ENCODE measurements at places on chromosomes 6 and 20.
A peak's percentile ranks its signal among the peaks of the same experiment; 100 is the strongest.

- H3K27me3 ChIP-seq = no peaks in the 10 kb centered on the region
- H3K27ac ChIP-seq = no peak overlapping the region
- no peak overlapping the region for H3K4me3 ChIP-seq
- H3K36me3 ChIP-seq = no peaks in the 10 kb centered on the region
Observed at GRCh38 chr6:54361188-54361587, 52.9 kb downstream of the TINAG start.

GRCh38 chr6:87897663-87898062 is 150.0 kb upstream of the SPACA1 start:
- no peaks in the 10 kb centered on the region for H3K4me1 ChIP-seq
- H3K27me3 ChIP-seq = no peaks in the 10 kb centered on the region
- no peak overlapping the region for H3K27ac ChIP-seq
- no peak for DNase-seq
- no peaks in the 10 kb centered on the region for H3K36me3 ChIP-seq

DNA sequence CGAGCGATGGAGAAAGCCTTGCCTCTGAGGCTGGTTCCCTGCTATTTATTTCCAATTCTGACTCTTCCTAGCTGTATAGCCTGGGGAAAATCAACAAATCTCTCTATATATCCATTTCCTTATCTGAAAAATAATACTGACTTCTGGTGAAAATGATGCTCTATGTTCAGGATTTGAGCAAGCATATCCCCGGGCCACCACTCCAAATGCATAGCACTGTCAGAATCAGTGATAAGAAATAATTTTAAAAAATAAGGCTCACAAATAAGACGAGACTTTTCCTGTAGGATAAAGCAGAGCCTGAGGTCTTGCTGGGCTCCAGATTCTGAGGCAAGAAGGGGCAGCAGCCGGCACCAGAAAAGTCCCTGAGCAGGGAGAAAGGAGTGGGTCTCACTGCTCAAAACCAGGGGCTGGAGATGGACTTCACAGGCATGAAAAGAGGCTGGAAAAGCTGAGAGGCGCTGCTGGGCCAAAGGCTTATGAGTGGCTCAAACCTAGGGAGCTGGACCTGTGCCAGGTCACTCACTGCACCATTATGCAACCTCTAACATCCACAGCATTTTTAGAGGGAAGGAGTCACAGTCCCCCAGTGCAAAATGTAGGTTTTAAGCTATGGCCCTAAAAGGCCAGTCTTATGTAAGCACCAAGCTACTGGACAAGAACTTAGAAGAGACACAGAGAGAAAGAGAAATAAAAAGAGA is 48.1 kb upstream of the SLC17A4 start:
- DNase-seq = peak; percentile 14
- H3K27ac ChIP-seq = no peak overlapping the region
- H3K27me3 ChIP-seq = no peaks in the 10 kb centered on the region
- H3K4me1 ChIP-seq = no peaks in the 10 kb centered on the region

- no peaks in the 10 kb centered on the region for H3K36me3 ChIP-seq
- no peak overlapping the region for H3K27ac ChIP-seq
- peaks cover 5% of the 10 kb centered on the region for H3K4me1 ChIP-seq
- DNase-seq = no peak
- H3K27me3 ChIP-seq = peaks cover 4% of the 10 kb centered on the region
Observed at GRCh38 chr20:43137160-43137559, 52.5 kb downstream of the PTPRT start.

DNA sequence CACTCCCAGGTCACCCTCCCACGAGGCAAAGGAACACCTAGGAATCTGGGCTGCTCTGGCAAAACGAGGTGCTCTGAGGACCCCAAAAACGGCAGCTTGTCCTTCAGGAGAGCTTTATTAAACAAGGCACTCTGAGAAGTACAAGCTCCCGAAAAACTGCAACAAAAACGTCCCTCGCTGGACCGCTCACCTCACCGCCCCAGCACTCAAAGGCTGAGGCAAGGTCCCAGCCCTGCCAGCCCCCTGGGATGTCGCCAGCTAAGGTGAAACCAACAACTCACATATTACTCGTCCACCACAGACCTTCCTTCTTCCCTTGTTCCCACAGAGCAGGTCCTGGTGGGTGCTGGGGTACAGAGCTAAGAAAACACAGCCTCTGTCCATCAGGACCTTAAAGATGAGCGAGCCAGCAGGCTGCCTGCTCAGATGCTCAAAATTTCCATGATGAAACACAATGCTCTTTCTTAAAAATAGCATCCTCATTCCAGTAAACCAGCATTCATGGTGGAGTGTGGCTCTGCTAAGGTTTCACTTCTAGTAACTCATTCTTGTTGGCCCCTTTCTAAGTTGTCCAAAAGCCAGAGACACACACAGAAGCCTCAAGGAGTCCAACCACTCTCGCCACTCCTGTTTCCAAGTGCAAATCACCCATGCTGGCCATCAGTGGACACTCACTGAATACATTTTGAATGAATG is 35.9 kb downstream of the ATP9A start:
- H3K4me1 ChIP-seq = no peaks in the 10 kb centered on the region
- H3K27me3 ChIP-seq = peaks cover 5% of the 10 kb centered on the region
- no peak overlapping the region for H3K27ac ChIP-seq
- DNase-seq = no peak
- no peaks in the 10 kb centered on the region for H3K36me3 ChIP-seq

DNA sequence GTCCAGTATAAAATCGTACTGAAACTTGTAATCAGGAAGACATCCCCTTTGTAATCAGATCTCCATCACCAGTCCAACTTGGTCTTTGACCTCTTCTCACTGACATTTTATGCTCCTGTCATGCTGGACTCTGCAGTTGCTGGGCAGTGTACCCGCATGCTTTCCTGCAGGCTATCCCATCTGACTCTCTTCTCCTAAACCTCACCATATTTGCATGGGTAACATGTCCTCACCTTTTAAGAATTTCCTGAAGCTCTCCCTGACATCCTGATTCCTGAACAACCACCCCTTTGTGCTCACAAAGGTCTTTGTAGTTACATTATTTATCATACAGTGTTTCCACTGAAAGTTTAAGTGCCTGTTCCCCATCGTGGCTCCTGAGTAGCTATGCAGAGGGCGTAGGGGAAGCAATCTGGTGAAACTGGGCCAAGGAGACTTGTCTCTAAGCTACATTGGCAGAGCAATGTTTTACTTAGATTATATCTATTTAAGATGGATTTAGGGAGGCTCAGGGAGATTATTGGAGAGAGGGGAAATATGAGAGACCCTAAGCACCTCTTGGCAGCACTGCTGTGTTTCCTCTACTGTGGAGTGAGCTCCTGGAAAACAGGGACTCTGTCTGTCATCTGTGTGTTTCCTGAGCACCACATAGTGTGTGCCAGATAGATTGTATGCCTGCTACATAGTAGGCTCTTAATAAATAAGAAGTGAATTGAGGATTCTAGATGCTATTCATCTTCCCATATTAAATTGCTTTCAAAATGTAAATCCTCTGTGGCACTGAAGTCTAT is 124.0 kb downstream of the LAMA2 start:
- H3K36me3 ChIP-seq = no peaks in the 10 kb centered on the region
- peak overlapping the region; percentile 5 for H3K4me3 ChIP-seq
- peaks cover 32% of the 10 kb centered on the region for H3K4me1 ChIP-seq
- DNase-seq = peak; percentile 80
- H3K27ac ChIP-seq = peak overlapping the region; percentile 32
- no peaks in the 10 kb centered on the region for H3K27me3 ChIP-seq

- H3K4me1 ChIP-seq = no peaks in the 10 kb centered on the region
- H3K27ac ChIP-seq = no peak overlapping the region
- peaks cover 43% of the 10 kb centered on the region for H3K27me3 ChIP-seq
- no peak for DNase-seq
- H3K4me3 ChIP-seq = no peak overlapping the region
- H3K36me3 ChIP-seq = no peaks in the 10 kb centered on the region
Observed at GRCh38 chr20:60144404-60144803, 186.2 kb downstream of the CDH26 start.

- H3K27me3 ChIP-seq = no peaks in the 10 kb centered on the region
- peaks cover 25% of the 10 kb centered on the region for H3K4me1 ChIP-seq
- peak overlapping the region; percentile 37 for H3K27ac ChIP-seq
- peak; percentile 60 for DNase-seq
- H3K4me3 ChIP-seq = no peak overlapping the region
- no peaks in the 10 kb centered on the region for H3K36me3 ChIP-seq
Observed at GRCh38 chr20:17558154-17558940, 11.5 kb upstream of the DSTN start.

DNA sequence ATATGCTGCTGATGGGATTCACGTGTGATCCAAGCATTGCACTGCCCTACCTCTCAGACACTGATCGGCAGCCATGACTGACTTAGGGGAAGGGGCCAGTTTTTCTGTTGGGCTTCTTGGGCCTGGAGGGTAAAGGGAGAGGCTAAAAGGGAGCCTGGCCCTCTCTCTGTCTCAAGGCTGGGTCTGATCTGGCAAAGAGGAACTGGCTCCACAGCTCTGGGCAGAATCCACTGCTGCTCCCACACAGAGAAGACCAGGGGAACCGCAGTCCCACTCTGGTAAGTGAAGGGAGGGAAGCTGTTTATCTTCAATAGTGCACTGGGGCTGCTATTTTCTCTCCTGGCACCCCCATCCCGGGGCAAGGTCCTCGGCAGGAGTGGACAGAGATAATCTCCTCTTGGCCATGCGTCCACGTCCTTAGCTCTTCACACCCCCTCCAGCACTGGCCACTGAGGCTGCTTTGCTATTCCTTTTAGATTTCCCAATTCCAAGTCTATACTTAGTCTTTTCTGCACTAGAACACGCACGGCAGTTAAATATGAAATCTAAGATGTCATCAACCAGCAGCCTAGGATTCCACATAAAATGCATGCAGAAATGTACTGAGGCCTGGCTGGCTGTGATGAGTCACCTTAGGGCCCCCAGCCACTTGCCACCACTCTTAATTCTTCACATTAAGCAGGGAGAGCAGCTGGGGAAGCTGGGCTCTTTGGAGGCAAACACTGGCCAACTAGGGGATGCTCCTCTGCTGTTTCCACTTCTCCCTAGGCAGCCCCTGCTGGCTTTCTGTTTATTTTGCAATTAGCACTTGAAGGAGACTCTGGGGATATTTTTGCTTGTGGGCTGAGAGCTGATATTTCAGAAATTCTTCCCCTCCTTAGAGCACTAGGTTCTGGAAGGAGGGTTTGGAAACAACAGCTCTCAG is 87.8 kb upstream of the ARMC2 start:
- no peaks in the 10 kb centered on the region for H3K36me3 ChIP-seq
- DNase-seq = peak; percentile 81
- H3K4me3 ChIP-seq = peak overlapping the region; percentile 17

GRCh38 chr6:100712997-100713396 is 168.1 kb downstream of the ASCC3 start:
- no peaks in the 10 kb centered on the region for H3K27me3 ChIP-seq
- H3K4me1 ChIP-seq = no peaks in the 10 kb centered on the region
- DNase-seq = no peak

DNA sequence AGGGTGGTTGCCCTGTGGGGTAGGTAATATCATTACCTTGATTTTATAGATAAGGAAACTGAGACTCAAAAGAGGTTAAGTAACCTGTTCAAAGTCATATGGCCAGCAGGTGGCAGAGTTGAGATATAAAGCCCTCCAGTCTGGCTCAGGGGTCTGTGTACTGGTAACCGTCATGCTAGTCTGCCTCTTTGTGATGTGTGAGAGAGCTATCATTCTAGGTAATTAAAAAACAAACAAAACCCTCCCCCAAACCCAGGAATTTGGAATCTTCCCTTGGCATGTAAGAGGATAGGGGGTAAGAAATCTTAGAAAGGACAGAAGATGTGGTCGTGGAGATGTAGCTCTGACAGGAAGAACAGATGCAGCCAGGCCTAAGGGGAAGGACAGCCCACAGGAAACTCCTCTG is 206.0 kb downstream of the CDC5L start:
- peak; percentile 95 for DNase-seq
- H3K27ac ChIP-seq = peak overlapping the region; percentile 86
- no peak overlapping the region for H3K4me3 ChIP-seq
- peaks cover 29% of the 10 kb centered on the region for H3K4me1 ChIP-seq
- no peaks in the 10 kb centered on the region for H3K27me3 ChIP-seq
- H3K36me3 ChIP-seq = no peaks in the 10 kb centered on the region

DNA sequence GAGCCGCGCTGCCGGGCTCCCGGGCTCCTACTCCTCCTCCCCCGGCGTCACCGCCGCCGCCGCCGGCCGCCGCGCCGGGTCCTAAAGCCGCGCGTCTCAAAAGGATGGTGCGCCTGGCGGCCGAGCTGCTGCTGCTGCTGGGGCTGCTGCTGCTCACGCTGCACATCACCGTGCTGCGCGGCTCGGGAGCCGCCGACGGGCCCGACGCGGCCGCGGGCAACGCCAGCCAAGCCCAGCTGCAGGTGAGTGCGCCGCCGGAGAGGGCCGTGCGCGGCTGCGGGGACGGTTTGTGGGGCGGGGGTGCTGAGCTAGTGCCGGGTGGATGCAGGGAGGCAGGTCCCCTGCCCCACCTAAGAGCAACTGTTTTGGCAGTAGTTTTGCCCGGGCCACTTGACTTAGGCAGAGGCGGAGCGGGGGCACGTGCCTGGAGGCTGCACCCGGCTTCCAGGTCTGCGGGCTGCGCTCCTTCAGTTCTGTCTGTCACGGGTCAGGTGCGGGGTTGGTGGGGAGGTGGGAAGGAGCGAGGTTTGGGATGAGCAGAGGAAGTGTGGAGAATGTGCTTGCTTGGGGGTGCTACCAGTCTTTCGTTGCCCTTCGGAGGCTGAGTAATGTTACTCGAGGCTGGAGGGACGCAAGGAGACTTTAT is 722 bp downstream of the ISM1 start:
- no peaks in the 10 kb centered on the region for H3K36me3 ChIP-seq
- H3K27ac ChIP-seq = no peak overlapping the region
- peak overlapping the region; percentile 47 for H3K4me3 ChIP-seq
- no peaks in the 10 kb centered on the region for H3K4me1 ChIP-seq
- peaks cover 7% of the 10 kb centered on the region for H3K27me3 ChIP-seq

- H3K4me3 ChIP-seq = no peak overlapping the region
- no peak for DNase-seq
- H3K36me3 ChIP-seq = no peaks in the 10 kb centered on the region
Observed at GRCh38 chr20:60407011-60407771, 449.0 kb downstream of the CDH26 start.

GRCh38 chr6:128005009-128005408 is 104.2 kb upstream of the THEMIS start:
- DNase-seq = no peak
- no peaks in the 10 kb centered on the region for H3K27me3 ChIP-seq
- H3K27ac ChIP-seq = no peak overlapping the region
- H3K36me3 ChIP-seq = no peaks in the 10 kb centered on the region
- 0 out of 2 replicates have a peak, but pooled peaks cover 3% of the 10 kb centered on the region for H3K4me1 ChIP-seq
- no peak overlapping the region for H3K4me3 ChIP-seq

DNA sequence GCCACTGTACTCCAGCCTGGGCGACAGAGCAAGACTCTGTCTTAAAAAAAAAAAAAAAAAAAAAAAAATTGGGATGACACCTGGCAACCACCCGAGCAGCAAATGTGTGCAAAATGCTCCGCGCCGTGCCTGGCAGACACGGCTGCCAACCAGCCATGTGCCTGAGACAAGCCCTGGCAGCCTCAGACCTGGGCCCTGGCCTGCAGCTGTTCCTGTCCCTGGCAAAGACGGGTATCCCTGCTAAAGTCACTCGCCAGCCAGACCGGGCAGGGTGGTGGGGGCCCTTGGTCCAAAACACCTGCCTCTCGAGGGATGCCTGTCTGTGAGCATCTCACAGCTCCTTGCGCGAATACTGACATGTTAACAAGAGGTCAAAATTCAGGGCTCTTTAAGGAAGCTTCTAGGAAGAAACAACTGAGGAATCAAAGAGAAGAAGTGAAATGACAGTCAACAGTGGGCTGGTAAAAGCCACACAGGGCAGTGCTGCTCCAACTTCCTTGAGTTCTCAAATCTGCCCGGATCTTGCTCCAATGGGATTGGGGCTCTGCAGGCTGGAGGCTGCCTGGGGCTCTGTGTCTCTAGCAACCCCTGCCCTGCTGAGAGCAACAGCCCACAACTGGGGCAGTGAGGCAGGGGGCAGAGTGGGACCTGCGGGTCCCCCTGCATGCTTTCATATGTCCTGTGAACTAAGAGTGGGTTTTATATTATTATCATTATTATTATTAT is 53.4 kb downstream of the SYTL3 start:
- no peaks in the 10 kb centered on the region for H3K36me3 ChIP-seq
- no peak overlapping the region for H3K4me3 ChIP-seq
- H3K27ac ChIP-seq = no peak overlapping the region
